CD4-positive, alpha-beta T cell treated with Interferon alpha-2 for 1 hour (primary cell): ENCODE measurements at places on chromosomes 2 and 18.

DNA sequence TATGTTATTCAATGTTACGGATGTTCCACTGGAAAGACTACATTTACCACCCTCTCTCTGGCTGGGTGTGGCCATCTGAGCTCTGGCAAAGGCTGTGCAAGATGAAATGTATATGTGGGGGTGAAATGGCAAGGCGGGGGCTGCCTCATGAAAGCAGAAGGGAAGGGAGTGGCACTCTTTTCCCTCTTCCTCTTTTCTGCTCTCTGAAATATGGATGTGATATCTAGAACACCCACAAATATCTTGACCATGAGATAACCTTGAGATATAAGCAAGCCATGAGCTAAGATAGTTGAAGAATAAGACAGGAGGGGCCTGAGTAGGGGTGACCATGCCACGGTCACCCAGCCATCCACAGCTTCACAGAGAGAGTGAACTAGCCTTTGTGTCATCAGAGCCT is 367.8 kb upstream of the ID2 start:
- no peak for DNase-seq

- DNase-seq = no peak
Observed at GRCh38 chr2:202251494-202251893, 13.1 kb upstream of the SUMO1 start.

DNA sequence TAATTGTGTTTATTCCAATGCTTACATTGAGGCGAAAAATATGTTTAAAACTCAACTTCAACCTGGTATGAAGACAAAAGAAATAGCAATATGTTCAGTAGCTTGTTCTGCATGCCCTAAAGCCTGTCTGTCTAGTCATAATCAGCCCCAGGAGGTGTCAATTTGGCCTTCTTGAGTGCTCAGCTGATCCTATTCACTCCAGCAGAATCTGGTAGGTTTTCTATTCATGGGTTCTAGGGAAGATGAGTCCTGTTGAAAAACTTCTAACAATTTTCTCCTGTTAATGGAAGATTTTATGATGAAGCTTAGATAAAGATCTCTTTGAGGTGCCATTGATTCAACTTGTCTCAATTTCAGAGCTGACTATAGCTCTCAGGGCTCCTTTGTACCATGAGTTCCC is 402.0 kb upstream of the UBE2E3 start:
- no peak for DNase-seq

- no peak for DNase-seq
Observed at GRCh38 chr18:10304853-10305252, 149.6 kb upstream of the APCDD1 start.

DNA sequence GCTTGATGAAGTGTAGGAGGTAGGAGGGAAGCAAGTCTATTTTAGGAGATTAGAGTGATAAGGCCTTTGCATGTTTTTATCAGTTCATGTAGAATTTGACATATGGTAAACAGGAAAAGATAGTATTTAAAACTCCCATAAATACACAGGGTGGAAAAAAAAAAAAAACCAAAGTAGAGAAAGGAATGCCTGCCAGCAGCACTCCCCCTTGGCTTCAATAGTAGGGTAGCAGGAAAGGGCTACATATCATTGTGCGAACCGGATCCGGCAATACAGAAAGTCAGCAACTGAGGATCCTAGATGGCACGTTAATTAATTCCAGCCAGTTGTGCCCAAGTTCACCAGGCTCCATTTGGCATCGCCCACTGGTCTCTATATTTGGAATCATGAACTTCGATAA is 159.6 kb upstream of the SMIM21 start:
- no peak for DNase-seq
